Stimulated activated CD8-positive, alpha-beta memory T cell treated with anti-CD3 and anti-CD28 coated beads, Interleukin-15, amount 100 ng/mL, for 1 hour (primary cell): ENCODE measurements at places on chromosomes 5 and 9.

DNA sequence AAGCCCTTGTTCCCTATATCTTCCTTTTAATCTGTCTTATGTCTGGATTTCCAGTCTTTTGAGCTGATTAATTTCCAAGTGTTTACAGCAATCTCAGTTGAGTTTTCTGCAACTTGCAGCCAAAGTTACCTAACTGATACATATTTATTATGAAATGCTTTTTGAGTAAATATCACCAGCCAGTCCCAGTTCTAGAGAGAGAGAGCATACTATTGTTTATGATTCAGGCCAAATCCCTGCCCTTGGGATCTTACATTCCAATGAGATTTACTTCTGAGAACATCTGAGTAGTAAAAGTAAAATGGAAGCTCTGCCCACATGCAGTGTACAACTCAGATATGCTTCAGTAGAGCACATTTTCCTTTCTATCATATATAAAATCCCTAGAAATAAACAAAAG, 661.7 kb downstream of the KCTD16 start:
- no peak for DNase-seq

- no peak for DNase-seq
These were observed 25.8 kb upstream of the CER1 start for GRCh38 chr9:14748373-14748772.

- no peak for DNase-seq
These were observed 132.1 kb downstream of the KDM4C start for GRCh38 chr9:6889868-6890267.

DNA sequence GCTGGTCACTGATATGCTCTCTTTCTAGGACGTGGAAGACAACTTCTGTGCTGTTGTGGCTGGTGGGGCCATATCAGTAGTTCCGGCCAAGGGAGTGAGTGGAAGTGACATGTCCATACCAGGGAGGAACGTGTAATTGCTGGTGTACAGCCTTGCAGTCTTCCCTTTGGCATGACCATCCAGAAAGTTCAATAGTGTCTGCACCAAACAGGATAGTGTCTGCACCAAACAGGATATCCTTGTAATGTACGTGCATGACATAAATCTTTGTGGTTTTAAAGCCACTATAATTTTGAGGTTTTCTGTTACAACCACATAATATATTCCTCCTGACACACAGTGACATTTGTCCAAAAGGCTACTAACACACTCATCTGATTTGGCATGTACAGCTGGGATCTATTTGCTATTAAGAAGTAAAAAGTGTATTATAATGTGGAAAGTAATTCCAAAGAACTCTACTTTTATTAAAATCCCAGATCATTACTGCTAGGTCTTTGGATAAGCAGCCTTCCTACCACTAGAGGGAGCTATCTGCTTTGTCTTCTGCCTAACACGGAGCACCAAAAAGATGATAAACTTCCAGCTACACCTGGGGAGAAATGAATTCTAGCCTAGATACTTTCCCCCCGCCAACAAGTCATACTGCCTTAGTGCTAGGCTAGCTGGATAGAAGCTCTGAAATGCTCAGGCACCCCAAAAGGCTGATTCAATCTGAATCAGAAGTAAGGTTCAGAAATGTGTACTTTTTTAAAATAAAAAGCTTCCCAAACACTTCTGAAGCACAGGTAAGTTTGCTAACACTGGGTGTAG, 52.7 kb downstream of the RNF145 start:
- DNase-seq: no peak

DNA sequence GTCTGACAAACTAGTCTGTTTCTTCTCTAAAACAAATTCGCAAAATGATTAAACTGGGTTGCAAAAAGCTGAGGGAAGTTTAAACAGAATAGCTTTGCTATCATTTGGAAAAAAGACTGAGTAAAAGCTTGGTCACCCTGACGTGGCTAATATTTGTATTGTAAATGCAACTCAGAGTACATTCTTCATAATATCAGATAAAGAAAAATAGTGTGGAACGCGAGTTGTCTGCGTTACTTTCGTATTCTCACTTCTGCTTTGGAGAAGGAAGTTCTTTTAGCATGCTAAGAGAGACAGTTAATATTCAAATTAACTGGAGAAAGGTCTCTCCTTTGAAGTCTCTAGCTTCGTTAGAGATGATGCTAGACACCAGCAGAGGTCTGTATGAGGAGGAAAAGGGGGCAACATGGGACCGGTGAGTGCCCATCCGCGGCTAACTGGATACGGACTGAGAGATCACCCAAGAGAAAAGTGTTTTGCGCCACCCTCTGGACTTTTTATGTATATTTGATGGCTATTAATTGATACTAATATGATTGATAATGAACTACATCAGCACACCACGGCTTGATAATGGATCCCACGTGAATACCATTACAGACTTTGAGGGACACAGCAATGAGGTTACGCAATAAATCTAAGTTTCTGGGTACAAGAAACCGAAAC, 2.9 kb upstream of the CNTRL start:
- no peak for DNase-seq

- DNase-seq: no peak
These were observed 4.7 kb upstream of the ISCA1 start for GRCh38 chr9:86287013-86287412.

DNA sequence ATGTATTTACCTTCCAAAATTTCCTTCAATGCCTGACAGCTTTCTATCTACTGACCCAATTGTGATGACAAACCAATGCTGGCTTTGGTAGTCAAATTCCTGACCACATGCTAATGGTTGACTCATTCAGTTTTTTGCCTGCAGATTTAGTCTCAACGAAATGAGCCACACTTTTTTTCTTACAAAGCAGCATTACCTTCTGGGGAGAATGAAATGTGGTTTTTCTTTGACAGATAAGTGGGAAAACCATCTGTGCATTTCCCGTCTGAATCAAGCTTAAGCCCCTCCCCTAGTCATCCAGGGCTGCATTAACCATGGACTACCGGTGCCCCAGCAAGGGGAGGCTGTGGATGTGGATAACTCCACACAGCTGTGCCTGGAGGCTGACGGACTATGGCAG, 99.6 kb upstream of the TAF11L2 start:
- no peak for DNase-seq

DNA sequence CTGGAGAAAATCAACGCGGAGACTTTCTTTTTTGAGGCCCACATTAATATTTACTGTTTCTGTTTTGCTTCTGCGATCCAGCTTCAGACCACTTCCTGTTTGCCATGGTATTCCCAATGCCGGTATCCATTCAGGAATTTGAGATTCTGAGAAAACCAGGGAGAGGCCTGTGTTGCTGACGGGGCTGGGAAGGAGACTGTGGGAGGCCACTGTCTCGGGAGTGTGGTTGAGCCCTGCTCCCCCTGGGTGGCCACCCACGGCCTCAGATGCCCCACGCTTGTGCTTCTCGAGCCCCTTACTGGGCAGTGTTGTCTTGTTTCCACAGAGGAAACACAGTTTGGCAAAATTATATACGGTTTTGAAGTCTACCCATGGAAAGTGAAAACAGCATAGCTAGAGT, 403.6 kb upstream of the IRX2 start:
- no peak for DNase-seq
